ENCODE measurements at places on chromosomes 11 and 22.

DNA sequence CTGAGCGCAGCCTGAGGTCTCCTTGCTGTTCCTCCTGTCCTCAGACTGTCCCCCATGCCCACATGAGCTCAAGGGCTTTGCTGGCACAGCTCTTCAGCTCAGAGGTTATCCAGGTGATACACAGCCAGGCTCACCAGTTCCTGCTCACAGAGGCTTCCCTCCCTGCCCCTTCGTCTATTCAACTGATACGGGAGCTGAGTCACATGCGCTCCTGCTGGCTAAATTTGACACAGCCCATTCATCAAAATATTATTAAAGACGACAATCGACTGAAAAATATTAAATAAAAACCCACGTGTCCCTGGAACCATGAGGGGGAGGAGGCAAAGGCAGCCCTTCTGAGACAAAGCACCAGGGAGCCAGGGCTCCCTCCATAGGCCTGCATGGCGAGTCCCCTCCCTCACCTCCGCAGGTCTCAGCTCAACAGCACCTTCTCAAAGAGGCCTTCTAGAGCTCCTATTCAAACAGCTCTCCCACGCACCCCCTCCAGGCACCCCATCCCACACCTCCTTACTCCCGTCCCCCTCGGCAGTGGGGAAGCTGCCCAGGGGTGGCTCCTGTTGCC, 40.5 kb downstream of the DUSP8 start:
- DNase-seq, result no peak

- peak; percentile 97 for DNase-seq
Observed at GRCh38 chr22:42856865-42857704, at the start of gene ARFGAP3. Gene ARFGAP3, minus strand, starts transcription at chr22:42857273. Its CDS starts 91 bp downstream, at chr22:42857182.

- no peak for DNase-seq
Observed at GRCh38 chr22:17339095-17339693, 30.1 kb upstream of the CECR2 start.

- DNase-seq, result no peak
Observed at GRCh38 chr11:66951927-66952337, 6.3 kb downstream of the PC start.

DNA sequence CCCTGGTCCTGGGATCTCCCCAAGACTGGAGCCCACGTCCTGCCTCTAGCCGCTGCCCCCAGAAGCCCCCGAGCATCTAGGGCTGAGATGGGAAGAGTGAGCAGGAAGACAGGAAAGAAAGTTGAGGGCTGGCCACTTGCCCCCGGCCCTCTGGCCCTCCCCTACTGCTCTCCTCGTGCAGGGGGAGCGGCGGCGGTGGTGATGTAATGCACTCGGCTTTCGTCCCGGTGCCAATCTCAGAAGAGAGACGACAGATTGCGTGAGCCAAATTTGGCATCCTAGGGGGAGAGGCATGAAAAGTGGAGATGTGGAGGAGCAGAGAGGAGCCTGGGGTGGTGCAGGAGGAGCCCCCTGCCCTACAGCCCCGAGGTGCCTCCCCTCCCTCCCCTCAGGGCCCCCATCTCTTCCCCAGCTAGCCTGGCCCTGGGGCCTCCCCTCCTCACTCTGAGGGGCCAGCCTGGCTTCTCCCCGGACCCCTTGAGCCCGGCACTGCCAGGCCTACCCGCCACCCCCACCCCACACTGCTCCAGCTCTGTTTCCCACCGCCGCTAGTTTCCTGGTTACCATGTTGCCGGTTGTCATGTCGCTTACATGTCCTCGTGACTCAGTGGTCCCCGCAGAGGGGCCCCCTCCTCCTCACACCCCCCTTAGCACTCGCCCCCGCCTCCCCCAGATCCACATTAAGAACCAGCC, 2.5 kb downstream of the KCNJ4 start:
- DNase-seq, result no peak

GRCh38 chr11:44532809-44533208, 32.7 kb upstream of the CD82 start:
- DNase-seq, result no peak

GRCh38 chr22:45218976-45219375, 21.7 kb downstream of the KIAA0930 start:
- DNase-seq, result no peak

GRCh38 chr11:69366591-69366990, 72.6 kb downstream of the MYEOV start:
- no peak for DNase-seq

DNA sequence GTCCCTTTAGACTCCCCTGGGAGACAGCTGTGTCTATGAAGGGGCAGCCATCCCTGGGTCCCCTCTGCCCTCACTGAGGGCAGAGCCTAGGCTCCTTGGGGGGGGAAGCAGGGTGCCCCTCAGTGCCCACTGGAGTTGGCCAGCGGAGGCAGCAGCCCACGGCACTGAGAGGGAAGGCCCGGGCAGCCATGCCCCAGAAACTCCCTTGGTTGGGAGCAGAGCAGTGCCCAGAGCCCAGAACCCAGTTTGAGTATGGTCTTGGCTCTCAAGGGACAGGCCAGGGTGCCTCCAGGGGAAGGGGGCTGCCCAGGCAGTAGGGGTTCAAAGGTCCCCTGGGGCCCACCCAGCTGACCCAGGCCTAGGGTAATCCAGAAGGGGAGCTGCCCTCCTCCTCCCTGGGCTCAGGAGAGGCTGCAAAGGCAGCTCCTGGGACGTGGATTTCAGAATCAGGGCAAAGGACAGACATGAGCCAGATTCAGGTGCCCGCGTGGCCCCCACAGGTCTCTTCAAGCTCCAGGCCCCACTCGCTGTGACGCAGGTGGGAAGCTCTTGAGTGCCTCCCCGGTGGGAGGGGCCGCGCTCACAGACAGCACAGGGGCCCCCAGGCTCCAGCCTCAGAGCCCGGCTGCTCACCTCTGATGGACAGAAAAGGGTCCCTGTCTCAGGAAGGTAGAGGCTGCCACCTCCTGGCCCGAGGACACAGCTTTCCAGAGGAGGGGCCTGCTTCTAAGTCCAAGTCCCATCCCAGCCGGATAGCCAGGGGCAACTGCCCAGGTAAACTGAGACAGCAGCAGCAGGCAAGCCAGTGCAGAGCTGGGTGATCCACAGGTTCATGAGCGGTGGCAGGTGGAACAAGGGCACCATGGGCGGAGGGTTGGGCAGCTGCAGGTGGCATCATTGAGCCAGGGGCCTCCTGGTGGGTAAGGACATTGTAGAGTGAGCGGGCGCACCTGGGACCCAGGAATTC, 2.6 kb downstream of the C11orf21 start:
- DNase-seq, result no peak

GRCh38 chr11:975827-976226, 50.2 kb downstream of the AP2A2 start:
- DNase-seq, result no peak

DNA sequence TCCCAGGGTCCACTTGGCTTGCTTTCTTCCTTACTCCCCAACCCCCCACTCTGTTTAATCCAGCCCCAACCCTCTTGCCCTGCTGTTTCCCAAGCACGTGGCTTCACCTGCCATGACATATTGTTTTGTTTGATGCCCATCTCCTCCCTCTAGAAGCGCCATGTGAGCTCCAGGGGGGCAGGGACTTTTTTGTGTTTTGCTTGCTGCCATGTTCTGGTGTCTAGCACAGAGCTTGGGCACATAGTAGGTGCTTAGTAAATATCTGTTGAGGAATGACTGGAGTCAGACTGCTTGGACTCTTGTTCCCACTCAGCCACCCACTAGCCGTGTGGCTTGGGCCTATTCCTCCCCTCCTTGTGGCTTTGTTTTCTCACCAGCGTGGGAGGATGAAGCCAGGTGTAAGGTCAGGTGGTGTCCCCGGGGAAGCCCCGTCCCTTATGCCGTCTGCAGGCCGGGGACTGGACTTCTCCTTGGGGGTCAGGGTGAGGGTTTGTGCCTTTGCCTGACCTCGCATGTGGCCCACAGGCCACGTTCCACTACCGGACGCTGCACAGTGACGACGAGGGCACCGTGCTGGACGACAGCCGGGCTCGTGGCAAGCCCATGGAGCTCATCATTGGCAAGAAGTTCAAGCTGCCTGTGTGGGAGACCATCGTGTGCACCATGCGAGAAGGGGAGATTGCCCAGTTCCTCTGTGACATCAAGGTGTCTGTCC, 3.8 kb downstream of the AIP start:
- no peak for DNase-seq
